CD4-positive, alpha-beta T cell treated with Interferon gamma for 1 hour (primary cell): ENCODE measurements at places on chromosomes 2 and 18.

DNA sequence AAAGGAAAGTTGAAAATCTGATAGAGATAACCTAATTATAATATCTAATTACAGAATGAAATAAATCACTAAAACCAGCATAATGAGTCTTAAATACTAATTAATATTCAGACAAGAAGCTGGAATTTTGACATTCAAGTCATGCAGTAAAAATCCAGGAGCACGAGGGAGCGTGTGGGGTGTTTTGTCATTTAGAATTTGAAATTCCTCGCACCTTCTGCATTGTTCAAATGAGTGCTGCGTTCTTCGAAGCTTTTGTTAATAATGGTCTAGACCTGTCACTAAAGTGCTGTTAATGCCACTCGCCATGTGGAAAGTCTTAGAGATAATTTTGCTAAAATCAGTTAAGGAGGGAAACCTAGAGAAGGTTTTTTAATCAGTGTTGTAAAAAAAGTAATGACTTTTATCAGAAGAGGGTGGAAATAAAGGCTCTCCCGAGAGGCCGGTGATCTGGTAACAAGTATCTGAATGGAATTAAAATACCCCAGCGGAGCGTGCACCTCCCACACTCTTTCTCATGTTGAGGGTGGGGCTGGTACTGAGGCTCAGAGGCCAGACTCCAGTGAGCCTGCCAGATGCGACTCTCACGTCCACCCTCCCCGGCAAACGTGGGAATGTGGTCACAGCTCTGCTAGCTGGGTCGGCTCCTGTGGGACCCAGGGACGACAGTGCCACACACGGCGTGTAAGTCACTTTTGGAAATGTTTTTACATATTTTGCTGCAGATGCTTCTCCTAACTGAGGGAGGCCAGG is 69.4 kb upstream of the MYT1L start:
- no peak for DNase-seq

GRCh38 chr2:95551055-95551568 is 40.7 kb upstream of the TRIM43 start:
- no peak for DNase-seq

GRCh38 chr2:39399570-39399969 is 37.5 kb downstream of the MAP4K3 start:
- DNase-seq = no peak

DNA sequence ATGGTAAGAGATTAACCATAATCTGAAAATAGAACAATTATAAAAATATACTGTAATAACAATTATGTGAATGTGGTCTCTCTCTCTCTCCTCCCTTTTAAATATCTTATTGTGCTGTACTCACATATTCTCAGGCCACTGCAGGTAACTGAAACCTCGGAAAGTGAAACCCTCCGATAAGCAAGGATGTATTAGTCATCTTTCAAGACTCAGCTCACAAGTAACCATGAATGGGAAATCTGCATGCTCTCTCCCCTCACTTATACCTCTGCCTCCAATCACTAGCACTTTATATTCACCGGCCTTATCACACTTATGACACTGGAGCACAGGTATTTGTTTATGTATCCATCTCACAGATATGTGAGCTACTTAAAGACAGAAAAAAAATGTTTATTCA is 139.7 kb downstream of the LRP2 start:
- no peak for DNase-seq

DNA sequence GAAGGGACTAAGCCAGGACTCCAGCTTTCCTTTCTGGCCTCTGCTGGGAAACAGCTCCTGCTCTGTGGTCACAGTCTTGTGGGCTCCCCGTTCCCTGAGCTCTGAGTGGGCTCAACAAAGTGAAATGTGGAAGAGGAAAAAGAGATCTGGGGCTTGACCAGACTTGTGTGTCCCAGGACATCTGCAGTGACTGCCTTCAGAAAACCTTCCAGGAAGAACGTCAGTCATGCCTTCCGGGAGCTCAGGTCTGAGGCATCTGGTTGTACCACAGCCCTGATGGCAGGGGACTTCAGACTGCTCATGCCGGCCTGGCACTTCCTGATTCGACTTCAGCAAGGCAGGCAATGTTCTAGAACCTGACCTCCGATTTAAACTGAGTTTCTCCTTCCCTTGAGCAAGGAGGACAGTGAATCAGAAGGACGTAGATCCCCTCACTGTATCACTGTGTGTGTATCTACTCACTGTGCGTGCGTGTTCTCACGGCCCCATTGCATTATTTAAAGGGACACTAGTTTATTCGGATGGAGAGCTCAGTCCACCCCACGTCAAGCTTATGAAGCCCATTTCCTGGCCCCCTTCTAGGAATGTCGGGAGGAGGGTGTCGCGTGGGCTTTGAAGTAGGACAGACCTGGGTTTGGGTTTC is 548 bp upstream of the FBLN7 start:
- no peak for DNase-seq

DNA sequence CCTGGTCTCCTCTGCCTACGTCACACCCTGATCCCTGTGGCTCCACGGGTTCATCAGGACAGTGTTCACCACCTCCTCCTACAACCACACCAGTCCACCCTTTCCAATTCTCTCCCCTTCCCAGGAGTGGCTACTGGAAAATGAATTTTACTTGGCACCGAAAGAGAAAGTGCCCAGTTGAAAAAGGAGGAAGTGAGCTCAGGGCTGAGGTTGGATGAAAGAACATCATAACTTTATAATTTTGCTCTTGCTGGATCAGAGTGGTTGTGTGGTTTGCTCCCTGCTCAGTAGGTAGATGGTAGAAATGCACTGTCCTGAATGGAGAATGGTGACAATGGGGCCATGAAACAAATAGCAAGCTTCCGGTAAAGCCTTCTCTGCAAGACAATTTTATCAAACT is 140.3 kb upstream of the DDX18 start:
- DNase-seq = no peak

DNA sequence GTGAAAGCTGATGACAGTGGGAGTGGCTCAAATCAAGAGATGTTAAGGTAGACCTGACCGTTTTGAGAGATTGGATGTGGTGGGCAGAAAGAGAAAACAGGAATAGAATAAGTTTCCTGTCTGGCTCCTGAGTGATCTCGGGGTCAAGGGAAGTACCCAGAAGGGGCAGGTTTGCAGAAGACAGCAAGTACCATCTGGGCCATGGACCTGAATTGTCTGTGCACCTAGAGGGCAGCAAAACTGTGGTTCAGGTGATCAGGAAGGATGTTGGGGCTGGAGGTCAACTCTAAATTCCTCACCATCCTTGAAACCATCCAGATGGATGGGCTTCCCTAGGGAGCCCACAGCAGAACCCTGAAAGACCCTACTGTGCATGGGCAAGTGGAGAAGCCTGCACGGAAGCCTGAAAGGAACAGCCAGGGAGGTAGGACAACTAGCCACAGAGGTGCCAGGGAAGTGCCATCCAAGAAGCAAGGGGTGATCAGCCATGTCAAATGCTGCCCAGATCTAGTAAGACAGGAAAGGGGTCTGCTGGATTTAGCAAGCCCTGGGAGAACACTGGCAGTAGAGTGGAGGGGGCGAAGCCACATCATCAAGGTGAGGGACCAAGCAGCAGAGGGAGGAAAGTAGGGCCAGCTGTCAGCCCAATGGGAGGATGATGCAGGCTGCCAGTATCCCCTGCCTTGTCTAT is 8.0 kb downstream of the TEX261 start:
- DNase-seq = no peak

GRCh38 chr18:66105016-66105415 is 354.2 kb downstream of the CDH7 start:
- DNase-seq = no peak

DNA sequence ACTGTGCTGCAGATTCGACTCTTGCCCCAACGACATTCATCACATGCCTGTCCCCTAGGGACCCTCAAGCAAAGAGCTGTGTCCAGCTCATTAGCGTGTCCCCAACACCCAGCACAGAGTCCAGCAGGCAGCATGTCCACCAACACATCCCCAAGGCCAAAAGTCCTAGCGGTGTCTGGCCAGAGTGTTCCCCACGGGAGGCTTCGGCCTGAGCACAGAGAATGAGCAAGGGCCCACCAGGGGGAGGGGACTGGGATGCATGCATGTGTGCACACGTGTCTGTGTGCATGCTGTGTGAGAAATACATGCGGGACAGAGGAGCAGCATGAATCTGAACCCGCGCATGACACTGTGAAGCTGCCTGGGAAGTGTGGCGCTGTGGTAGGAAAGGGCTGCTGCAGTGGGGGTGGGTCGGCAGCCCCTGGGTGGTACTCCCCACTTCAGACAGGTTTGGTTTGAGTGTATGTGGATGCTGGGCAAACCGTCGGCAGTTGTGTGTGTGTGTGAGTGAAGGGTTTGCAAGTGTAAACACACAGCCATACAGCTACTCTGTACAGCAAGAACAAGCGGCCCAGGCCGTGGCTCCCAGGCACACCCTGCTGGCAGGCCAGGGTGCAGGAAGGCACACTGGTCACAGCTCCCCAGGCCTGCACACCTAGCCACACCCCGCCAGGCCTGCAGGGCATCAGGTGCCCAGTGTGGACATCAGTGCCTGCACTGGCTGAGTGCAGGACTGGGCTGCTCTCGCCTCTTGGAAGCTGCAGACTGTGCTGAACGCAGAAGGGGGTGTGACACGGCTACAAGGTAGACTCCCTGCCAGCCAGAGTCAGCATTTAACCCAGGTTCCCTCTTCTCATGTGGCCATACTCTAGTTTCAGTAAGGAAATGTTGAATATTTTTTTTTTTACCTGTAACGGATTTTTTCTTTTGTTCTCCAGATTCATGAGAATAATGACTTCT is 19.5 kb upstream of the HES6 start:
- no peak for DNase-seq

DNA sequence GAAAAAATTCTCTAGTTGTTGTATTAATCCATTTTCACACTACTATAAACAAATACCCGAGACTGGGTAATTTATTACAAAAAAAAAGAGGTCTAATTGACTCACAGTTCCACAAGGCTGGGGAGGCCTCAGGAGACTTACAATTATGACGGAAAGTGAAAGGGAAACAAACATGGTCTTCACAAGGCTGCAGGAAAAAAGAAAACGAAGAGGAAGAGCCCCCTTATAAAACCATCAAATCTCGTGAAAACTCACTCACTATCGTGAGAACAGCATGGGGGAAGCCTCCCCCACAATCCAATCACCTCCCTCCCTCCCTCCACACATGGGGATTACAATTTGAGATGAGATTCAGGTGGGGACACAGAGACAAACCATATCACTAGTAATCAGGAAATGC is 61.7 kb upstream of the SPTBN1 start:
- DNase-seq = no peak

DNA sequence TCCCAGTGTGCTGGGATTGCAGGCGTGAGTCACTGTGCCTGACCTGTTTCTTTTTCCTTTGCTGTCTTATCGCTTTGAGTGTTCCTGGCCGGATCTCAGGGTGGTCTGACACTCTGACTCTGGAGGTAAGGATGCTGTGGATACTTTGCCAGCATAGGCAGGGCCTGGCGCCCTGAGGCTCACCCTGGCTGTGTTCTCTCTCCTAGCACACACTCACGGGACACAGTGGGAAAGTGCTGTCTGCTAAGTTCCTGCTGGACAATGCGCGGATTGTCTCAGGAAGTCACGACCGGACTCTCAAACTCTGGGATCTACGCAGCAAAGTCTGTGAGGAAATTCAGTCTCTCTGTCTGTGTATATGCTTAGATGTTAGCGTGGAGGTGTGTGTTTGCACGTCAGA is 18.0 kb upstream of the SAG start:
- DNase-seq = no peak

GRCh38 chr2:31268344-31268743 is 34.4 kb downstream of the EHD3 start:
- DNase-seq = no peak

GRCh38 chr2:200317975-200318374 is 11.5 kb downstream of the SPATS2L start:
- DNase-seq = no peak

DNA sequence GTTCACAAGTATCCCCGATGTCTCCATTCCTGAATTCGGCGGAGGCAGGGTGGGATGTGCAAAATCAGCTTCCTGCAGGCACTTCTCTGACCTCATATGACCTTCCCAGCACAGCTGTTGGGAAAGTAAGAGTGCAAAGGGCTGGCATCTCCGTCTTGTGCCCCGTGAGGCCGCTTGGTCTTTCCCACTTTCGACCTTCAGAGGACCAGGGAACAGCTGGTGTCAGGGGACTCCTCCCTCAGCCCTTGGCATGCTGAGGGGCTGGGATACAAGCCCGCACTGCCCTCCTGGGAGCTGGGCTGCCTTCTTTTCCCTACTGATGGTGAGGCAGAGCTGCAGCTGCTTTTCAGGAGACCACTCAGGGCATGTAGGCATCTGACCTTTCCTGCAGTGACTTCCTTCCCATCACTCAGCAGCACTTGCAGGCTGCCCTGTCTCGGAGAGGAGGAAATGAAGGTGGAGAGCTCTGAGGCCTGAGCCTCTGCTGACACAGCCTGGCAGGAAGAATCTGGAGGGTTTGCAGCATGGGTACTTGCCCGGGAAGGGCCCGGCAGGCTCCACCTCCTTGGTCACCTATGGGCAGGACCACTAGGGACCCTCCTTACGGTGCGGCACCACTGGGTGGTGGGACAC is 277.2 kb upstream of the HS6ST1 start:
- DNase-seq = no peak

- no peak for DNase-seq
These were observed 12.7 kb downstream of the KDM3A start for GRCh38 chr2:86453836-86454235.

DNA sequence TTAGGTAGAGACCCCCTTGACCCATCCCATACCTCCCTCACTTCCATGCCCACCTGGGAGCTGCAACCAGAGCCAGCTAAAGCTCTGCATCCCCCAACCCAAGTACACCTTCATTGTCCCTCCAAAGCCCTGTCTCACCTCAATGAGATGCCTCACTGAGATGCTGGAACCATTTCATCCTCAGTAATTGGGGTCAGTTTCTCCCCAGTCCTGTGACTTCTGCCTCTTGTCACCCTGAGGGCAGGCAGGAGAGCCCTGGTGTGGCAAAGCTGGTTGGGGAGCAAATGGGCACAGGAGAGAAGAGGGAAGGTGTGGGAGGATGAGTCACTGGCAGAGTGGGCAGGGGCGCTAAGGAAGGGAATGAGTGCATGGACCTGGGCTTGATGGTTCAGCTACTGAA is 27.9 kb upstream of the NT5DC4 start:
- DNase-seq = no peak

GRCh38 chr2:13768274-13768673 is 864.2 kb upstream of the LRATD1 start:
- DNase-seq = no peak

GRCh38 chr18:42289526-42289925 is 334.5 kb downstream of the PIK3C3 start:
- DNase-seq = no peak

- DNase-seq = no peak
These were observed 403.8 kb upstream of the ID2 start for GRCh38 chr2:8277921-8278571.

DNA sequence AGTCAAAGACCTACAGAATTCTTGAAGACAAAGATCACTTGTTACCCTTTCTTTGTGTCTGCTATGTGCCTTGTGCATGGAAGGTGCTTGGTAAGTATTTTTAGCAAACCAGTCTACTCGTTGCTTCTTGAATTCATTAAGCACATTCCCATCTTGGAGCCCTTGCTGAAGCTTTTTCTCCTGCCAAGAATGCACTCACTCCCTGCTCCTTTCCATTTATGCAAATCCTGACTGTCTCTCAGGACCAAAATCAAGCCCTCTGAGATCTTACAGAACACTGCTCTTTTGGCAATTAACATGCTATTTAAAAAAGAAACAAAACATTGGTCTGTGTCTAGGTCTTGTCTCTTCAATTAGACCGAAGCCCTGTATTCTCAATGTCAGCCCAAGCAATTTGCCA is 75.8 kb downstream of the CLHC1 start:
- DNase-seq = no peak

- no peak for DNase-seq
These were observed 207.8 kb downstream of the ATAD2B start for GRCh38 chr2:23718931-23719700.
